ENCODE measurements at places on chromosomes 16 and 17. TPM values are rescaled to one million over a fixed set of nuclear protein-coding genes. Genes with fewer than 3 reads are reported as not detected.

The MYOCD gene
- total RNA-seq = 0.32 TPM

The CLEC18A gene
- under 0.01 TPM for total RNA-seq

The SCGB1C2 gene
- total RNA-seq = not detected

The CLDN6 gene
- total RNA-seq = 0.09 TPM

The PAQR4 gene
- 0.79 TPM for total RNA-seq
